Stimulated activated CD4-positive, alpha-beta T cell treated with anti-CD3 and anti-CD28 coated beads, Interleukin-4, amount 100 ng/mL, for 4 hours (primary cell): ENCODE measurements at places on chromosomes 5 and 9.

DNA sequence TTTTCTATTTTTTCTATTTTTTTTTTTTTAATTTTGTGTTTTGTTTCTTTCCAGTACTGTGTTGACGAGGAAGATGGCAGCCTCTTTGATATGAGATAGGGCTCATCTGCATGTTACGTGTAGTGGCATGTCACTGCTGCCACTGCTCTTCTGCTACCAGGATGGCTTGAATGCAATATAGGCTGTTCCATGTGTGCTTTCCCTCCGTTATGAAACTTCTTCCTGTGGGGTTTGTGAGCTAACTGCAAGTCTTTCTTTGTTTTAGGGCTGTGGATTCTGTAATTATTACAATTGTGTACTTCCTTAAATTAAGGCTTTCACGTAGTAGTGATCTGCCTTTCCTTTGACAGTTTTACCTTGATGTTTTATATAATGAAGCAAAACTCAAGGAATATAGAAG, 184.6 kb downstream of the KDM4C start:
- DNase-seq, result no peak

DNA sequence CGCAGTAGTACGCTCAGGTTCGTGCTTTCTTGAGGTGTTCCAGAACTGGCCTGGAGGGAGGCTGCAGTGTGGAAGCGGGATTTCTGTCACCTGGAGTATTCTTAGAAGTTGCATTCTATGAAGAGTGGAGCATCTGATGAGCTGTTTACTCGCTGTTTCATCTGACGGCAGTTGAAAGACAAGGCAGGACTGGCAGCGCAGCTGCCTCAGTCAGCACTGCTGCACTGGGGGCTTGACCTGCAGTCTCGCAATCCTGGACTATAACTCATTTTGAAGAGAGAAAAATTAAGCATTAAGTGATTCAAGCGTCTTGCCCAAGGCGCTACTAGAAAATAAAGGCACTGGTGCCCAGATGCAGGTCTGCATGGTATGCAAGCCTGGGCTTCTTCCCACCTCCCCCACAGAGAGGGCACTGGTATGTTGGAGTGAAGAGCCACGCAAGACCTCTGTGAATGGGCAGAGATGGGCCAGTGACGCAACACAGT, 10.6 kb downstream of the TENT4A start:
- DNase-seq, result no peak

GRCh38 chr9:7777771-7778170, 21.8 kb downstream of the DMAC1 start:
- DNase-seq, result no peak

DNA sequence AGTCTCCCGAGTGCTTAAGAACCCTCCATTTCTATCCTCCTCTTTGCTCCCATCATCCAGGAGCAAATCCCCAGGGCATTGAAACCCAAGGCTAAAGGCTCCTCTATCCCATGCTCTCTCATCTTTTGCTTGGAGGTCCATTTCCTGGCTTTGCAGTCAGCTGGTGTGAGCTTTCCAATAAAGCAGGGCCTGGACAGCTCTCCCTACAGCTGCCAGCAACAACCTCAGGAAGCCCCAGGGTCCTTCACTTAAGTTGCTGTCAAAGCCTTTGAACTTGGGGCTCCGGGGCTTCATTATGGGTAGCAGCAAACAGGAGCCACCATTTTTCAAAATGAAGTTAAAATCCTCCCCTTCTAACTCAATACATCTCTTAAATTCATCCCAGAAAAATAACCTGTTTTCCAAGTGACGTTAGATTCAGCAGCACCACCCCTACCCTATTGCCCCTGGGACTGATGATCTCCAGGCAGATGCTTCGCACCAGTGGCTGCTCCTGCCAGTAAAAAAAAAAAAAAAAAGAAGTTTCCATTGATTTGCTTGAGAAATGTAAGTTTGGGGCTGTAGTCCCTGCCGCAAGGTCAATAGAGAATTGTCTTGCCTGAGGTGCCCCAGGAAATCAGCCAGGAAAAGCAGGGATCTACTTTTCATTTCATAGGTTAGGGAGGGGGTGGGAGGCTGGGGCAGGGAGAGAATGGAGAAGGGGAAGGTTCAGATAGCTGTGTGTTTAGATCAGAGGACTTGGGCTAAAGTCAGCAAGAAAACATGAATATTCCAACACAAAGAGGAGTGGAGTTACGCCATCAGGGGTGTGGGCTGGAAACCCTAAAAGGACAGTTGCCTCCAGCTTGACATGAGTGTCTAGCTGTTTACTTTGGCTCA, 83.8 kb upstream of the IL6ST start:
- no peak for DNase-seq

GRCh38 chr5:143334903-143335302, 68.6 kb downstream of the NR3C1 start:
- DNase-seq, result no peak

GRCh38 chr9:83362341-83362995, 175.7 kb downstream of the FRMD3 start:
- DNase-seq, result no peak

GRCh38 chr5:37090781-37091180, 158.4 kb downstream of the CPLANE1 start:
- DNase-seq, result no peak
